ENCODE measurements at places on chromosomes 7 and 10.

DNA sequence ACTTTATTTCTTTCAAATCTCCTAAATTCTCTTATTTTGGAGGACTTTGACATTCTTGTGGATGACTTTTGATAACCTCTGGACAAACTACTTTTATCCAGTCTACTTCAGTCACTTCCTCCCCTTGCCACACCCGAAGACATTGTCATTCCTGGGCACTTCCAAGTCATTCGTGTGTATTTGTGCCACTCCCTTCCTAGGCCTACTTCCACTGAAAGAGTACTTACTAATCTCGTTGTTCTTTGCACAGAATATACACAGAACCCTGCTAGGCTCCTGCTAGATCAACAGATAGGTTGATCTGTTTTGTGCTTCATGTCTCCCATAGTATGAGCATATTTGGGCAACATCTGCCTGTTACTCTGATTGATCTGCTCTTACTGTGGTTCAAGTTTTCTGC is 355.4 kb downstream of the HGF start:
- DNase-seq = no peak

- DNase-seq = no peak
Measured at GRCh38 chr10:53716156-53716555, 943.6 kb upstream of the MBL2 start.

- DNase-seq = peak; percentile 74
Measured at GRCh38 chr10:113557903-113558321, 5.1 kb downstream of the HABP2 start.

- DNase-seq = no peak
Measured at GRCh38 chr7:80060218-80060806, 74.3 kb upstream of the GNAI1 start.

- no peak for DNase-seq
Measured at GRCh38 chr10:62059217-62059920, 157.9 kb downstream of the ARID5B start.

DNA sequence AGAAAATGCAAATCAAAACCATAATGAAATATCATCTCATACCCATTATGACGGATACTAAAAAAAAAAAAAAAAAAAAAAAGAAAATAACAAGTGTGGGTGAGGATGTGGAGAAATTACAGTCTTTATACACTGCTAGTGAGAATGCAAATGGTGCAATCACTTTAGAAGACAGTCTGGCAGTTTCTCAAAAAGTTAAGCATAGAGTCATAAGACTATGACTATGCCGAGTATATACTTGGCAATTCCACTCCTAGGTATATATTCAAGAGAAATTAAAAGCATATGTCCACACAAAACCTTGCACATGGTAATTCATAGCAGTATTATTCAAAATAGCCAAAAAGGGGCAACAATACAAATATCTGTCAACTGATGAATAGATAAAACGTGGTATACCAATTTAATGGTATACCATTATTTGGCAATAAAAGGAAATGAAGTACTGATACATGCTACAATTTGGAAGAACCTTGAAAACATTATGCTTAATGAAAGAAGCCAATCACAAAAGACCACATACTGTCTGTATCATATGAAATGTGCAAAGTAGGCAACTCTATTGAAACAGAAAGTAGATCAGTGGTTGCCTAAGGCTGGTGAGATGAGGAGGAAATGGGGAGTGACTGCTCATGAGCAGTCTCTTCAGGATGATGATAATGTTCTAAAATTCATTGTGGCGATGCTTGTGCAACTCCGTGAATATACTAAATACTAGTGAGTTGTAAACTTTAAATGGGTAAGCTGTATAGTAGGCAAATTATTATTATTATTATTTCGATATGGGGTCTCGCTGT is 90.1 kb upstream of the NANOS1 start:
- no peak for DNase-seq

GRCh38 chr7:96273716-96274115 is 48.2 kb downstream of the SLC25A13 start:
- no peak for DNase-seq

DNA sequence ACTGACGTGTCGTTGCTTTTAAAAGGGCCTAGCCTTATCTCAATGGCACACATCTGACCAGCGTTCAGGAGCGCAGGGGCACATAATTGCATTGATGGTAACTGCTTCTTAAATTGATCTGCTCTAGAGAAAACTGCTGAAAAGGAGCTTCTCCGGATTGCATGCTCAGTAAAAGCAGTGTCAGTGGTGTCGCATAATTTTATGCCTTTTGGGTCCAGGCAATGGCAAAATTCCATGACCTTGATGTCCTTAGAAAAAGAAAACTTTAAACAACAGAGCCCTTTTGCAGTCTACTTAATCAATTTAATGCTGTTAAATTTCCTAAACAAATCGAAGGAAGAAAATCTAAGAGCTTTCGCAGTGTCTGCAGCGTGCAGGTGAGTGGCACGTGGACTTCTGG is 75.7 kb downstream of the PTPRE start:
- no peak for DNase-seq

- DNase-seq = no peak
Measured at GRCh38 chr10:71390461-71390835, 6.3 kb upstream of the CDH23 start.

- no peak for DNase-seq
Measured at GRCh38 chr10:94092848-94093247, 99.1 kb downstream of the PLCE1 start.

GRCh38 chr10:50432211-50433009 is 181.1 kb upstream of the ASAH2 start:
- no peak for DNase-seq
